Left kidney (tissue), 8 donors: ENCODE measurements at places on chromosomes 3 and 15. TPM values are rescaled to one million over a fixed set of nuclear protein-coding genes. Genes with fewer than 3 reads are reported as not detected.

NLGN1 gene
- 2.9 TPM for polyA plus RNA-seq

PLXNA1 gene
- 29.9 TPM for polyA plus RNA-seq

GRCh38 chr15:47502041-47502440 is 215.3 kb upstream of the SEMA6D start:
- DNase-seq, result no peak

GRCh38 chr15:43930079-43930478 is 103.3 kb downstream of the WDR76 start:
- no peak for DNase-seq

DNA sequence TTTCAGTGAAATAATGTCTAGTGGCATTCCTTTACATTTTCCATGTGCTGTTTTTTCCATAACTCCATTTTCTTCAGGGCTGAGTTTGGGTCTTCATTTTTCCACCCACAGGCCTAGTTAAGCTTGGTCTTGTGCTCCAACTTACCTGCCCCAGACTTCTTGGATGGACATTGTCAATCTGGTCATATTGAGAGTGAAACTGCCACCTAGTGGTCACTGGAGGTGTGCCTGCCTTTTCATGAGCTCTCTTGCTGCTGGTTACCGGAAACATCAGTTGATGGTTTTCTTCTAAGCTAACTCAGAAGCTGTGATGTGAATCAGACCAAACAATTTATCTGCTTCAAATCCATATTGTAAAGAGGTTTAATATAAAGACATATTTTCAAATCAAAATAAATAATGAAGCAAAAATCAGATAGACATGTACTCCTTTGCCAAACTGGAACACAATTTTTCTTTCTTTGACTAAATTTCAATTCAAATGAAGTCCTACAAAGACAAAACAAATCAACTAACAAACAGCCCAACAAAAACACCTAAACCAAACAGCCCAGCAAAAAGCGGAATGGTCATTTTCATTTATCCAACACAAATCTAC is 135.1 kb upstream of the RASGRP1 start:
- DNase-seq, result peak; percentile 37

TRH gene
- 0.12 TPM for polyA plus RNA-seq

DNA sequence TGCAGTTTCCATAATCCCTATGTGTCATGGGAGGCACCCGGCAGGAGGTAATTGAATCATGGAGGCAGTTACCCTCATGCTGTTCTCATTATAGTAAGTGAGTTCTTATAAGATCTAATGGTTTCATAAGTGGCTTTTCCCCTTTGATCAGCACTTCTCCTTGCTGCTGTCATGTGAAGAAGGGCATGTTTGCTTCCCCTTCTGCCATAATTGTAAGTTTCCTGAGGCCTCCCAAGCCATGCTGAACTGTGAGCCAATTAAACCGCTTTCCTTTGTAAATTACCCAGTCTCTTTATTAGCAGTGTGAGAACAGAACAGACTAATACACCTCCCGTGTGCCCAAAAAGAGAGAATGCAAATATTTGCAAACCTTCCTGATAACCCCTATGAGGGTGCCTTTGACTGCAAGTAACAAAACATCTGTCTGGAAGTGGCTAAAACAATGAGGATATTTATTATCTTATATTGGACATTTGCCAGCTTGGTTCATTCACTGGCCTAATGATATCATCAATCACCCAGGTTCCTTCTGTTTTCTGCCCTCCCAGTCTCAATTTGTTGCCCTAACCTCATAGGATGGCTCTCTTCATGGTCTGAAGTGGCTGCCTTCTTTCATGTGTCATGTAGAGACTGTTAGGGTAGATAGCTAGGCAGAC is 68.7 kb downstream of the BHLHE40 start:
- no peak for DNase-seq
